ENCODE measurements at places on chromosomes 7 and 10.
A peak's percentile ranks its signal among the peaks of the same experiment; 100 is the strongest.

DNA sequence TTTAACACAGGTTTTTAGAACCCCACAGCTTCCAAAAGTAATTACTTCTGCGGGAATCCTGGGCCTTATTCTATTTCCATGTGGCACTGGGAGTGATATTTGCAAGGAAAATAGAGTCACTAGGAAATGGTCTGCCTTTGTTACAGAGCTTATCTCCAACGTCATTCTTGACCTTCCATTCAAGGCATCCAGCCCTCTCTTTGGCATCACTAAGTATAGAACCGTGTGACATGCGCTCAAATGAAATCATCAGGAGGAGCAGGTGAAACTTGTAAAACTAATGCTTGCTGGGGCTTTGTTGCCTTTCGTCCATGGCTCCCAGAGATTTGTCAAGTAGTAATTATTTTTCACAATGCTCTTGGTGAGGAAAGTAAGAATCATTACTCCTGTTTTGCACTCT lies 73.4 kb downstream of the PAPSS2 start:
- DNase-seq: no peak

DNA sequence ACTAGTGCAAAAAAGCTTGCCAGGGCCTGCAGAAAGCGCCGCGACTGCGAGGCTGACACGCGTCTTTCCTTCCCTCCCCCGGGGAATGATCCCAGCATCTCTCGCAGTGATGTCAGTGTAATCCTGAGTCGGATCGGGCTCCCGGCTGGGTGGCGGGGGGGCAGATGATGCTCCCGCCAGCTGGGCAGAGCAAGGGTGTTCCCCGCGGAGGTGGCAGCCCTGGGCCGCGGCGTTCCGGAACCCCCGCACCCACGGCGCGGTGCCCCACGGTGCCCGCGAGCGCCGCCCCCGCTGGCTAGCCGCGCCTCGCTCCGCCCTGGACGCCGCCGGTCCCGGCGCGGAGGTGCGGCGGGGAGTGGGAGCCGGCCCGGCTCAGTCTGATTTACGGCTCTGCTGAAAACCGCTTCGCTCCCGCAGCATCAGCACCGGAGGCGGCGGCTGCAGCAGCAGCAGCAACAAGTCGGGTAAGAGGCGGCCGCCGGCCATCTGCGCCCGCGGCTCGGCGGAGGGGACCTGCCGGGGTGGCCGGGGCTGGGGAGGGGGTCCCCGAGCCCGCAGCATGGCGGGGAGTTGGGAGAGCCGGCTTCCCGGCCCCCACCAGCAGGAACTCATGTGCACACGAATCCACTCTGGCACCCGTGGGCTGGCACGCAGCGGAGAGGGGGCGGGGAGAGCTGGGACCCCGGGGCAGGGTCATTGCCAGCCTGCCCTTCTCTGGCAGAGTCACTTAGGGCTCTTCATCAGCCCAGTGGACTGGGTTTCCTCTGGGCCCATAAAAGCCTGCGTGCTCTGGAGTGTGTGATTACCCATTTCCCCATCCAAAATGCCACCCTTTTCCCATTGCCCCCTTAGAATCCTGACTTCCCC lies at the start of gene ZNF365:
TSS of gene ZNF365 (plus strand) at position 375 of the 867 bp plus-strand sequence. CDS start 1,825 bp downstream, outside the sequence.
- peak; percentile 66 for DNase-seq

DNA sequence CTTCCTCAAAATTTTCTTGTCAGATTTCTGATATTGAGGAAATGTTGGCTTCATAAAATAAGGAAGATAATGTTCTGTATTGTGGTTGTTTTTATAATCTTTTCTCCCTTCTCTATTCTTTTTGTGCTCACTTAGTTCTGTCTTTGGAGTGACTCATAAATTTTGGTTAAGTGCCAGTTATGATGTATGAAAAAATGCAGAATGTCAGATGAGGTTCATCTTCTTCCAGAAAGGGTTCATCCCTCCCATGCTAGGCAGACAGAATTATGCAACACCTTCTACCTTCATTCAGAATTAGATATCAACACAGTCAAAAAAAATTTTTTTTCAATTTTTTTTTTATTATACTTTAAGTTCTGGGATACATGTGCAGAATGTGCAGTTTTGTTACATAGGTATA lies 36.6 kb upstream of the CYP2C19 start:
- DNase-seq: no peak

DNA sequence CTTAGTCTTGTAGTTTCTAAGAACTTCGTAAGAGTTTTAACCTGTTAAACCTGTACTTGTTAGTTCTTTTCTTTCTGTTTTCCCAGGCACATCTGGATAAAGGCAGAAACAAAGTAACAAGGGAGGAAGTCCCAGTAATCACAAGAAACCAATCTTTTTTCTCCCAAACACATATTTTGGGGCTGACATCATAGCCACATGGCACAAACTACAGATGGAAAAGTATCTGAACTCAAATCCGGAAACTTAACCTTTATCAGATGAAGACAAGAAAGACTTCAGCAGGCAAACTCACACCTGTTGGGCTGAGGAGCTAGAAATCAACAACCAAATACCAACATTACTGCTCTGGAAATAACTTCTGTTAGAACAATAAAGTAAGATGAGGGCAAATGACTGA lies 67.1 kb downstream of the CUBN start:
- peak; percentile 28 for DNase-seq

DNA sequence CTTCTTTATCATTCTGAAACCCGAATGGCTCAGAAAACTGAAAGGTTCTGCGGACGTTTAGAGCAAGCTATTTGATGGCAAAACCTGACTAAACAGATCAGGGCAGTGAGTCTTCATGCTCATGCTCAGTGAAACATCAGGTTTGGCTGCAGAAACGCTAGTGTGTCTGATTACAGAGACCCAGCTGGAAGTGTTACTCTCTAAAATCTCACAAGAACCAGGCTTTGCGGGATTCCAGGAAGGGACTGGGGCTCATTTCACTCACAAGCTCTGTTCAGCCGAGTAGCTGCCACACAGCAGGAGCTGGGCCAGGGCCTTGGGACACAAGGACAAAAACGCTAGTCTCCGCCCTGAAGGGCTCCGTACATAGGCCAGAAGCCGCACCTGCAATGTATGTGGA lies 2.9 kb downstream of the PITRM1 start:
- DNase-seq: no peak
